MV-4-11 (cell line): ENCODE measurements at places on chromosomes 6 and 20.

DNA sequence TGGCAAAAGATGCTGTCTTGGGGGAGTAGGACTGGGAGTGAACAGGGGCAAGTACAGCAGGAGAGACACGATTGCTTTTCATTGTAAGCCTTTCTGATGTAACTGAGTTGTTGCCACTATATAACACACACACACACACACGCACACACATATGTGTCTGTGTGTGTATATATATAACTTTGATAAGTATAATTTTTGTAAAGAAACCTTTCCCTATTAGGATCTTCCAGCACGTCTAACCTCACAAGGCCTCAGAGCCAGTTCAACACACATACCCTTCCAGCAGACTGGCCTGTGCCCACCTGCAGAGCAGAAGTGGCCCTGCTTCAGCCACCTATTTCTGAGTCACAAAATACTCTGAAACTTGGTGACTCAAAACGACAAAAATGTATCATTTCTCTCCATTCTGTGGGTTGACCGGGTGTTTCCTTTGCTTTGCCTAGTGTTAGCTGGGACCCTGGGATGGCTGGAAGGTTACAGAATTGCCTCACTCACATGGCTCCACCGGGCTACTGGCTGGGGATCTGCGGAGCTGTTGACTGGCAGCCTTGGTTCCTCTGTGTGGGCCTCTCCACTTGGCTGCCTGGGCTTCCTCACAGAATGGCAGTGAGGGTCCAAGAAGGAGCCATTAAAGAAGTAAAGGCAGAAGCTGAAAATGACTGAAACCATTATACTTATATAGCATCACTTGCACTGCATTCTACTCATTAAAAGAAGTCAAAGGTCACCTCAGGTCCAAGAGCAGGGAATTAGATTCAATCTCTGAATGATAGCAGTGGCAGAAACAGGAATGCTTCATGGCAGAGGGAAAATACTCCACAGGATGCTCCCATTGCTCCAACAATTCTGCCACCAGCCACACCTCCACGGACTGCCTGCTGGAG, 126.4 kb downstream of the BANF2 start:
- peak; percentile 39 for DNase-seq

DNA sequence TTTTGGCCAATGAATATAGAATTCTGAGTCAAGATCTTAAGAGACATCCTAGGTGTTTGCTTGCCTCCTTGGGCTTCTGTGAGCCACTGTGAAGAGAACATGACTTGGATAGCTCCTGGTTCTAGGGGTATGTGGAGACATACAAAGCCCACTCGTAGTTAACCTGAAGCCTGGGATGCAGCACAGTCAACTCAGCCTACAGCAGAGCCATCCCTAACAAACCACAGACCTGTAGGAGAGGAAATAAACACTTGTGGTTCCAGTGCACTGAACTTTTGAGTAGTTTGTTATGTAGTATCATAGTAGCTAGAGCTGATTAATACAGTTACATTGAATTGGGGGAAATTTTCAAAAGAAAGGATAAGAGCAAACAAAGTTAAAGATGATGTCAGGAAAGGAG, 474.4 kb upstream of the HSF2 start:
- DNase-seq, result no peak

DNA sequence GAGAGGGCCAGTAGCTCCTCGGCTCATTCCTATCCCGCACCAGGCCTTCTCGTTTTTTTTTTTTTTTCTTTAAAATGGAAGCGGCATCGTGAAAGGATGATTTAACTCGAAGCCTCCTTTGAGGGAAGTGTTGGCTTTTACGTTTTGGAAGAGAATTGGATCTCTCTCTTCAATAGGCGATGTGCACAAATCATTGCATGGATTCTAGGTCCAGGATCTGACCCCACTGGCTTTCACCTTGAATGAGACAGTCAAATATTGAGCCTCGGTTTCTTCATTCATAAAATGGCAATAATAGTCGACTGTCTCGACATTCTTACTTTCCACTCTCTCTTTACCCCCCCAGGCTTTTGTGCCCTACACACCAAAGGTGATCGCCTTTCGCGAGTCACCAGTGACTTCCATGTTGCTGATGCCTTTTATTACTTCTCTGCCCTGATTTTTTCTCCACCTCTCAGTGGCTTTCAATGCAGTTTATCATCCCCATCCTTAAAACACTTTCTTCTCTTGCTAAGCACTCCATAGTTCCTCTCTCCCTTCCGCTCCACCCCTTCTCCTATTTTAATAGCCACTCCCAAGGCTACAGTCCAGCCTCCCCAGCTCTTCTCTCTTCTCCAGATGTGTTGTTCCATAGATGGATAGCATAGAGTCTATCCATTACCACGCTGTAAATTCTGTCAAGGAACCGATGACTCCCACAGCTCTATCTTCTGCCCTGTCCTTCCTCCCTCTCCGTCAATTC, 473 bp upstream of the DTNBP1 start:
- DNase-seq, result no peak

DNA sequence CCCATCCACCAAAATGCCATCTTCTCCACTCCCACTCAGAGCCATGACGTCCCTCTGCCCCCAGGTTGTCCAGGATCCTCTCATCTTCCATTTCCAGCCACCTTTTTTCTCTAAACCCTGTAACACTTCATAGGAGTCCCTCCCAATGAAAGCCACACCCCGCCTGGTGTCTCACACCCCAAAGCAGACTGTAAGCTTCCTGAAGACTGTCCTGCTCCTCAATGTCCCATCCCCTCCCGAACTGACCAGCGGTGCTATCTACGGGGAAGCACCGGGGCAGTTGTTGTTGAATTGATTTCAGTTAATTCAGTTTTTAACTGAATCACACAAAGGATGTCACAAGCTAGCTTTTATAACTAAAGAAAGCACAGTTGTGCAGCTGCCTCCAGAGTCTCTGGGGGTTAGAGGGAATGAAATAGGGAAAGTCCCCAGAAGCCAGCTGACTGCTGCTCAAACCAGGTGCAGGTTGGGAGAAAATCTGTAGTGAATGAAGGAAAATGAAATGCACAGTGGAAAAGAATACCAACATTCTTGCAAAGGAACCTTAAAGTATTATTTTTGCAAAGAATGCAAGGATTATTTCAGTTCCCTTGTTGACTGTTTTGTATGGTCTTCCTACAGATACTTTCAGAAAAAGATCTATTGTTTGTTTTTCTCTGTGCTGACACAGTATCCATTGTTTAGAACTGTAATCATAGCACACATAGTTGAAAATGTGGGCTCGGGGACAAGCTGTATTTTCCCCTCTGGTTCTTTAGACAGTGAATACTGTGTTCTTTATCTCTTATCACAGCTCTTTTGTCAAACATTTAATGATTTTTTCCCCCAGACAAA, 222.6 kb upstream of the QKI start:
- DNase-seq, result no peak

DNA sequence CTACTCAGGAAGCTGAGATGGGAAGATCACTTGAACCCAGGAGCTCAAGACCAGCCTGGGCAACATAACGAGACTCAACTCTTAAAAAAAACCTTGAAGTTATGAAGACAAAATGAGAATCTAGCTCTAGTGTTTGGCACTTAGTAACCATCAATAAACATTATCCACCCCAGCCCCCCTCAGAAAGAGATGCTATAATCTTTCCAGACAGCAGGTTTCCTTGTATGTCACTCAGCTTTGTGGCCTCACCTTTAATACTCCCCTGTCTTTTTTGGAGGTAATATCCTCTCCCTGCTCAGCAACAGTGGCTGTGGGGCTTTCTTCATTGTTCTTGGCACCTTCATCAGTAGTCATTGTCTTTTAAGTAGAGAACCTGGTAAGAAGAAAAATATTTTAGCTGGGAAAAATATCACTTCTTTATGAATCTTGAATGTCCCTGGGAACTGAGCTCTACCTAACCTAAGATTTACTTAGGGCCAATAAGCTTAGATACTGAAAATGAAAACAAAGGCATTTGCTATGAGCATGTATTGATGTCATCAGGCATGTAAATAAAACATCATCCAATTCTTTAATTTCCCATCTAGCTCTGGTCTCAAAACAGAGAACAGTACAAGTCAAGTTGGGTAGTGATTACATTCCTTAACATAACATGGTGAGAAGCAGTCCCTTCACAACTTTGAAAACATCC, 46.1 kb downstream of the FKBP5 start:
- no peak for DNase-seq

- no peak for DNase-seq
These were observed 70.5 kb downstream of the ADGRG6 start for GRCh38 chr6:142372348-142372747.

DNA sequence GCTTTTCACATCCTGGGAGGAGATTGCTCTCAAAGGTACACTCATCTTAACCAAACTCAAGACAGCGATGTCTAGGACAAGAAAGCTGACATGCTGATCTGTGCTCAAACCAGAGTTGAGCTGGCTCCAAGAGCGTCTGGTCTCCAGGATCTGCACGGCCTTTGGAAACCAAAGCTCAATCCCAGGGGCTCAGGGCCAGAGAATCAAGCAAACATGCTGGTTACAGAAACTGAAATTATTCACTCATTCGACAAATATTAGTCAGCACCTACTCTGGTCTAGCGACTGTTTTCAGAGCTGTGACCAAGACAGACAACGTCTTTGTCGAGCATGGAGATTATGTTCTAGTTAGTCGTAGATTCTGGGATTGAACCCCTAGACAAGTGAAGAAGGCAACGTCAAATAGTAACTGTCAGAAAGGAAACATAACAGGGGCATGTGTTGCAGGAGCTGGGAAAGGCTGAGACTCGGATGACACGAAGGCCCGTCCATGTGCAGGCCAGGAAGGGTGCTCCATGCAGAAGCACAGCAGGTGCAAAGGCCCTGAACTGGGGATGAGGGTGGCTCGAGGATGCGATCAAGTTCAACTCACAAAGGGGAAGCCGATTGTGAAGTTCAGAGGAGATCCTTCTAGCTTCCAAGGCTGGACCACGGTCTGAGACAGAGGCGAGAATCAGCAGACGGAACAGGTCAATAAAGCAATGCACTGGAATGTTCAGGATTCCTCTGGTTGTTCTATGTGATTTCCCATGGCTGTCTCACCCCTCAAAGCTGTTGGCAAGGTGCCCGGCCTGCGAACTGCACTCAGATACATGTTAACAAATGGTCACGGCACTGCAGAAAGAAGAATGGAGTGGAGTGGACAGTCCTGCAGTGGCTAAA, 12.5 kb upstream of the PCK1 start:
- DNase-seq, result no peak

DNA sequence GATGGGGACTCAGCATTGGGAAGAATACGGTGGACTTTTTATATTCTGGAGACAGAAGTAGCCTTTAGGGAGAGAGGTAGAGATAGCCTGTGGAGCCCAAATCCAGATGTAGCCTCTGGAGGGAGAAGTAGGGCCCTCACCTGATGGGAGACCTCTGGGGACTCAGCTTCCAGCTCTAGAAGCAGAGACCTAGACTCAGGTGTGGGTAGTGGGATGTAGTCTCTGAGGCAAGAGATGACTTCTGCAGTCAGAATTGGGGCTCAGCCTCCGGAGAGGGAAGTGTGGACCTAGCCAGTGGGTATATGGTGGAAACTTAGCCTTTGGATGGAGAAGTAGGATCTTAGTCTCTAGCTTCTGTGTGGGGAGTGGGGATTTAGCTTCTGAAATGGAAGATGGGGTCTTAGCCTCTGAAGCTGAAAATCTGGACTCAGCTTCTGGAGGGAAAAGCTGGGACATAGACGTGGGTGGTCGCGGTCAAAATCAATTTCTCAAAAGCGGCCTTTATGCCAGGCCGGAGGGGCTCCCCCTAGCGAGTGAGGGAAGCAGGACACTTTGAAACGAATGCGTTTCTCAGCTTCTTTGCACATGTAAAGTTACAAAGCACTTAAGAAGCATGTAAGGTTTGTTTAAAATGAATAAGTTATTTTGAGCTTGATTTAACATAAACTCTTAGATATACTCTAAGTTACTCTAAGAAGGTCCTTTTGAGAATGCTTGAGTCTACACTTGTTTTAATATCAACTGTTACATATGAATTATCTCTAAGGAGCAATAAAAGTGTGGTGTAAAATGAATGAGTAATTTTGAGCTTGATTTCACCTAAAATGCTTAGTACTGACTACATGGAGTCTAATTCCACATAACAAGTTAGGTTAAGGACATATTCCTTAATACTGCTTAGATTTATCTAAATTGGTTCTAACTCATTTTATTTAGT, 12.9 kb upstream of the ZNF343 start:
- DNase-seq, result peak; percentile 42

GRCh38 chr20:37303637-37304036, 14.2 kb downstream of the MANBAL start:
- no peak for DNase-seq

- peak; percentile 55 for DNase-seq
These were observed 29.7 kb downstream of the RPF2 start for GRCh38 chr6:111011360-111012142.

- DNase-seq, result no peak
These were observed 9.8 kb downstream of the VEGFA start for GRCh38 chr6:43779852-43780236.

GRCh38 chr6:43600595-43600994, 24.6 kb downstream of the POLH start:
- no peak for DNase-seq

GRCh38 chr6:130518588-130518987, 152.8 kb downstream of the TMEM200A start:
- DNase-seq, result no peak

DNA sequence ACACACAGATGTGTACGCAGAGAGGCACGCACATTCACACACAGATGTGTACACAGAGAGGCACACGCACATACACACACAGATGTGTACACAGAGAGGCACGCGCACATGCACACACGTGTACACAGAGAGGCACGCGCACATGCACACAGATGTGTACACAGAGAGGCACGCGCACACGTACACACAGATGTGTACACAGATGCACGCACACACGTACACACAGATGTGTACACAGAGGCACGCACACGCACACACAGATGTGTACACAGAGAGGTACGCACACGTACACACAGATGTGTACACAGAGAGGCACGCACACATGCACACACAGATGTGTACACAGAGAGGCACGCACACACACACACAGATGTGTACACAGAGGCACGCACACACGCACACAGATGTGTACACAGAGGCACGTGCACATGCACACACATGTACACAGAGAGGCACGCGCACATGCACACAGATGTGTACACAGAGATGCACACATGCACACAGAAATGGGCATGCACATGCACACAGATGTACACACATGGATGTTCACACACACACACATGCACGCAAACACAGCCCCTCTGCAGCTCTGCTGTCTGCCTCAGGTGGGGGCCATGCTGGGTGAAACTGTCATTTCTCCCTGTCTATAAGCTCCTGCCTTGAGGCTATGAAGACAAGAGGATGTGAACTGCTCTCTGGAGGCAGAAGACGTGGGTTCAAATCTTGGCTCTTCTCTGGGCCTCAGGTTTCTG, 14.3 kb upstream of the MYT1 start:
- no peak for DNase-seq

DNA sequence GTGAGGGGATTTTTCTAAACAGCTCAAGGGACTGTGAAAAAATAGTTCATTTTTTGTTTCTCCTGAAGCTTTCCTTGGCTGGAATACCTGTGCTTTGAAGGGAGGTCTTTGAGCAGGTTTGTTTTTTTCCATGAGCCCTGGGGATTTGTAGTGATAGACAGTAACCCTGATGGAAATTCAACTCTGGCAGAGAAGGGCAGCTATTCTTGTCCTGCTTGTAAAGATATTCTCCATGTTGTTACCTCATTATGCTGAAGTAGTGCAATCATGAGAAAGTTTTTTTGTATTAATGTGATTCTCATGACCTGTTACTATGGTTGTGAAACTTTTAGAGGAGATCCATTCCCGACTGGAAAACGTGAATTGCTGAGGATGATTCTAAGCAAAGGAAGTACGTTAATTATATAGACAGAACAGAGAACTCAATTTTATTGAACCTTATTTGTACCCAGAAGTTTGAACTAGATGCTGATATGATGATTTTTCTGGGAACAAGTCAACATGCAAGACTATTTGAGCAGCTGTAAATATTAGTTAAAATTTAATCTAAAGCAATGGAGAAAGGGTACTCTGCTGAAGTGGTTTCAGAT, 12.5 kb downstream of the UTRN start:
- DNase-seq, result no peak
